ENCODE measurements at places on chromosomes 16 and 17. TPM values are rescaled to one million over a fixed set of nuclear protein-coding genes. Genes with fewer than 3 reads are reported as not detected.

The CES3 gene
- 20.9 TPM for total RNA-seq

DNA sequence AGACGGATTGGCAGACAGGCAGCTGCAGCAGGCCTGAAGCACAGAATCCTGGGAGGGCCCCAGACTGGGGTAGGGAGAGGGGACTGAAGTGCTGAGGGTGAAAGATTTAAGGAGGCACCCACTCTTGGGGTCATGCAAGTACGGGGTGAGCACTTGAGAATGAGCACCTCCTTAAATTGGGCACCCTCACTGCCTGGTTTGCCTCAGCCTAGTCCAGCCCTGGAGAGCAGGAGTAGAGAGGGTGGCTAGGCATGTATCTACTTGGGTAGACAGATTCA, 154.1 kb upstream of the CDC42EP4 start:
- H3K27ac ChIP-seq, result no peak overlapping the region
- H3K4me1 ChIP-seq, result no peaks in the 10 kb centered on the region
- no peak for DNase-seq
- no peaks in the 10 kb centered on the region for H3K27me3 ChIP-seq
- no peaks in the 10 kb centered on the region for H3K36me3 ChIP-seq

DNA sequence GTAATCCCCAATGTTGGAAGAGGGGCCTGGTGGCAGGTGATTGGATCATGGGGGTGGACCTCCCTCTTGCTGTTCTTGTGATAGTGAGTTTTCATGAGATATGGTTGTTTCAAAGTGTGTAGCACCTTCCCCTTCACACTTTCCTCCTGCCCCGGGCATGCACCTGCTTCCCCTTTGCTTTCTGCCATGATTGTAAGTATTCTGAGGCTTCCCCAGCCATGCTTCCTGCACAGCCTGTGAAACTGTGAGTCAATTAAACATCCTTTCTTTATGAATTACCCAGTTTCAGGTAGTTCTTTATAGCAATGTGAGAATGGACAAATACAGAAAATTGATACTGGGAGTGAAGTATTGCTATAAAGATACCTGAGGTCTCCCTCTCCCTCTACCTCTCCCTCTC, 29.4 kb downstream of the RNF112 start:
- no peaks in the 10 kb centered on the region for H3K36me3 ChIP-seq
- peaks cover 12% of the 10 kb centered on the region for H3K4me1 ChIP-seq
- no peak for DNase-seq

The TEX14 gene
- not detected for total RNA-seq

The RAD51C gene
- 38.1 TPM for total RNA-seq

GRCh38 chr16:8396463-8396862, 193.8 kb downstream of the TMEM114 start:
- no peaks in the 10 kb centered on the region for H3K36me3 ChIP-seq
- no peak for DNase-seq
- no peak overlapping the region for H3K4me3 ChIP-seq
- H3K27ac ChIP-seq, result no peak overlapping the region

GRCh38 chr17:27553019-27553511, 77.9 kb upstream of the LGALS9 start:
- DNase-seq, result no peak
- no peaks in the 10 kb centered on the region for H3K4me1 ChIP-seq
- H3K27me3 ChIP-seq, result no peaks in the 10 kb centered on the region

DNA sequence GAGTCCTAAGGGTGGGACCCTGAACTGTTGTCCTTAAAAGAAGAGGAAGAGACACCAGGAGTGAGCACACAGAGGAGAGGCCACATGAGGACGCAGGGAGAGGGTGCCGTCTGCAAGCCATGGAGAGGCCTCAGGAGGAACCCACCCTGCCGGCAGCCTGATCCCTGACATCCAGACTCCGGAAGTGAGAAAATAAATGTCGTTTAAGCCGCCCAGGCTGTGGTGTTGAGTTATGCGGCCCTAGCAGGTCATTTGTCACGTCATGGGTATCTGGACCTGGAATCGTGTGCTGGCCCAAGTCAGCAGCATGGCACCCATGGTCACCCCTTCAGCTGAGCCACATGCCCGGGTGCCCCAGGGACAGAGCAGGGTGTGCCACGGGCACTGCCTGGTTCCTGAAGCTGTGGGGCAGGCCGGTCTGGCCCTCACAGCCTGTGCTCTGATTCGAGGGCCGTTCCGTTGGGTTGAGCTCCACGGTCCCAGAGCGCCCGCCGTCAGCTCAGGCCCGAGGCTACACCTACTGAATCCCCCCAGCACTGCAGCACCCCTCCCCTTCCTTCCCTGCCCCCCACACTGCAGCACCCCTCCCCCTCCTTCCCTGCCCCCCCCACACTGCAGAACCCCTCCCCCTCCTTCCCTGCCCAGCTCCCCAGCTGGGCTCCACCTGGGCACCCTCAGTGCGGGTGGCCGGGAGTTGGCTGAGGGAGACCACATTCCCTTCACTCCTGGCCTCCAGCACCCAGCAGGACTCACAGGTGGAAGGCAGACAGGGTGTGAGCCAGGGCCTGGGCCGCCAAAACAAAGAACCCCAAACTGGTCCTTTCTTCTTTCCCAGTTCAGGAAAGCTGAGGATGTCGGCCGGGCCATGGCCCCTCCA, 2.7 kb upstream of the CCDC57 start:
- no peak overlapping the region for H3K4me3 ChIP-seq
- no peak overlapping the region for H3K27ac ChIP-seq
- no peak for DNase-seq
- H3K4me1 ChIP-seq, result peaks cover 15% of the 10 kb centered on the region
- no peaks in the 10 kb centered on the region for H3K27me3 ChIP-seq

GRCh38 chr16:1610899-1611632, 806 bp downstream of the IFT140 start:
- DNase-seq, result no peak
- peaks cover 30% of the 10 kb centered on the region for H3K4me1 ChIP-seq
- H3K27me3 ChIP-seq, result no peaks in the 10 kb centered on the region
- peak overlapping the region; percentile 55 for H3K4me3 ChIP-seq
- no peak overlapping the region for H3K27ac ChIP-seq

The CIITA gene
- 96.5 TPM for total RNA-seq

GRCh38 chr17:67125417-67125816, 81.1 kb downstream of the CACNG1 start:
- peaks cover 5% of the 10 kb centered on the region for H3K4me1 ChIP-seq
- no peaks in the 10 kb centered on the region for H3K27me3 ChIP-seq
- no peak overlapping the region for H3K27ac ChIP-seq
- no peak overlapping the region for H3K4me3 ChIP-seq

GRCh38 chr16:69182730-69183416, 4.1 kb upstream of the SNTB2 start:
- no peaks in the 10 kb centered on the region for H3K36me3 ChIP-seq
- no peaks in the 10 kb centered on the region for H3K27me3 ChIP-seq
- peaks cover 16% of the 10 kb centered on the region for H3K4me1 ChIP-seq
- H3K27ac ChIP-seq, result no peak overlapping the region
- H3K4me3 ChIP-seq, result no peak overlapping the region

DNA sequence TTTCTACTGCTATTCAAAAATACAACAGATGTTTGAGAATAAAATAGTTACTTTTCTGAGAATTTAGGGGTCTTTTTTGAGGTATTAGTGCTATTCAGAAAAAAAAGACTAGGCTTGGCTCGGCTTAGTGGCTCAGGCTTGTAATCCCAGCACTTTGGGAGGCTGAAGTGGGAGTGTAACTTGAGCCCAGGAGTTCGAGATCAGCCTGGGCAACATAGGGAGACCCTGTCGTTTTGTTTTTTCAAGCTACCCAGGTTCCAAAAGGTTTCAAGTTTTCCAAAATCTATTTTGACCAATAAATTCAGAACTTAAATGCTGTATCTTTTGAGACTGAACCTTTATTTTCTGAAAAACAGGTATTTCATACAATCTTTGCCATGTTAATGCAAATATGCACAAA, 3.2 kb upstream of the ARL6IP1 start:
- H3K27ac ChIP-seq, result peak overlapping the region; percentile 41
- no peak overlapping the region for H3K4me3 ChIP-seq
- peaks cover 23% of the 10 kb centered on the region for H3K36me3 ChIP-seq
- DNase-seq, result no peak
- peaks cover 11% of the 10 kb centered on the region for H3K4me1 ChIP-seq
- H3K27me3 ChIP-seq, result no peaks in the 10 kb centered on the region

The HIC1 gene
- 13.9 TPM for total RNA-seq

DNA sequence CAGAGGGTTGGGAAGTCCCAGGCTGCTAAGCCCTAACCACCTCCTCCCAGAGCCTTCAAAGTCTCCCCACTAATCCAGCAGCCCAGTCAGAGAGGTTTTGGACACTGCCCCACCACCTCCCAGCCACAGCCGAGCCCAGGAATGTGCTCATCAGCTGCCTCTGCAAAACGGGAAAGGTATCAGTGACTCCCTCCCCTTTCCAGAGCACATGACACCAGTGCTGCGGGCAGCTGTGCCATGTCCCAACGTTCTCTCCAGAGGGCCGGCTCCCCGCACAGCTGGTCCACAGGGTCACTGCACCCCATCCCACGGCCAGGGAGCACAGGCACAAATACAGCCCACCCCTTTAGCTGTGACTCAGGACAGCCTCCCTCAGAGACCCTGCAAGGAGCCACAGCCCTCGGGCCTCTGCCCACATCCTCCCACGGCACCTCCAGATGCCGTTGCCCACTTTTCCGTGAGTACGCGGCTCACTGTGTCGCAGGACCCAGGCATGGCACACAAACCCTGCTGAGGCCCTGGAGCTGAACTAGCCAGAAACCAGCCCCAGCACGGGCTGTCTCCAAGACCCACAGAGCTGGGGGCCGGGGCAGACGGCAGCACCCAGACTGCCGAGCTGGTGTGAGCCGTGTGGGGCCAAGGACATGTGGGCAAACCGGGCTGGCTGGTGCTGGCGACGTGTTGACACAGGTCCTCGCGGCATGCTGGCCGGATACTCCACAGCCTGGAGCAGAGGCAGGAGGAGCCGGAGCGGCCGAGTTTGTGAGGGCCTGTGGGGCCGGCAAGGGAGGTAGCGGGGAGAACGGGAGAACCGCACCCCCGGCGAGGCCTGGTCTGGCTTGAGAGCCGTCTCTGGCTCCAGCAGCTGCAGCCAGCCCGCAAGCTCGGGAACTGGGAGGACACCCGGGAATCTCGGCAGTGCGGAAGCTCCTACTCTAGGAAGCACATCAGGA, 6.3 kb upstream of the PPP1R27 start:
- DNase-seq, result no peak
- H3K27me3 ChIP-seq, result no peaks in the 10 kb centered on the region
- no peak overlapping the region for H3K27ac ChIP-seq
- peaks cover 10% of the 10 kb centered on the region for H3K36me3 ChIP-seq
- no peak overlapping the region for H3K4me3 ChIP-seq

The SBK1 gene
- total RNA-seq, result 0.07 TPM

DNA sequence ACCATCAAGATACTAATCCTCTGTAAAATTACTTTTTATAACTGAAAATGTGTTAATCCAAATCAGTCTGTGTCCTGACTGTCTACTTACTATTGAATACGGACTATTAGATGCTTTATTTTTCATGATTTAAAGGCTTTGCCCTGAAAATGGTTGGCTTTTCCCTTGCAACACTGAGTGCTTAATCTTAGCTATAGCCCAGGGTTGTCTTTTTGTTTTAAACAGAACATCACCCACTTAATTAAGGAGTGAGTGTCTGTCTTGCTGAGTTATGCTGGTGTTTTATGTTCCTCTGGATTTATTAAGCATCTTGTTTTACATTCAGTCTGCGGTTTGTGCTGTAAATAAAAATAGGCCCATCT, 11.0 kb downstream of the FTO start:
- peaks cover 59% of the 10 kb centered on the region for H3K4me1 ChIP-seq
- 0 out of 2 replicates have a peak, but pooled peaks cover 3% of the 10 kb centered on the region for H3K36me3 ChIP-seq
- no peak for DNase-seq
- H3K27me3 ChIP-seq, result no peaks in the 10 kb centered on the region

GRCh38 chr17:48102798-48103715, 1.8 kb upstream of the CBX1 start:
- peak; percentile 65 for DNase-seq
- no peaks in the 10 kb centered on the region for H3K36me3 ChIP-seq
- peaks cover 22% of the 10 kb centered on the region for H3K4me1 ChIP-seq
- H3K27me3 ChIP-seq, result no peaks in the 10 kb centered on the region
- H3K4me3 ChIP-seq, result no peak overlapping the region
- H3K27ac ChIP-seq, result no peak overlapping the region

The IKZF3 gene
- total RNA-seq, result 137 TPM

DNA sequence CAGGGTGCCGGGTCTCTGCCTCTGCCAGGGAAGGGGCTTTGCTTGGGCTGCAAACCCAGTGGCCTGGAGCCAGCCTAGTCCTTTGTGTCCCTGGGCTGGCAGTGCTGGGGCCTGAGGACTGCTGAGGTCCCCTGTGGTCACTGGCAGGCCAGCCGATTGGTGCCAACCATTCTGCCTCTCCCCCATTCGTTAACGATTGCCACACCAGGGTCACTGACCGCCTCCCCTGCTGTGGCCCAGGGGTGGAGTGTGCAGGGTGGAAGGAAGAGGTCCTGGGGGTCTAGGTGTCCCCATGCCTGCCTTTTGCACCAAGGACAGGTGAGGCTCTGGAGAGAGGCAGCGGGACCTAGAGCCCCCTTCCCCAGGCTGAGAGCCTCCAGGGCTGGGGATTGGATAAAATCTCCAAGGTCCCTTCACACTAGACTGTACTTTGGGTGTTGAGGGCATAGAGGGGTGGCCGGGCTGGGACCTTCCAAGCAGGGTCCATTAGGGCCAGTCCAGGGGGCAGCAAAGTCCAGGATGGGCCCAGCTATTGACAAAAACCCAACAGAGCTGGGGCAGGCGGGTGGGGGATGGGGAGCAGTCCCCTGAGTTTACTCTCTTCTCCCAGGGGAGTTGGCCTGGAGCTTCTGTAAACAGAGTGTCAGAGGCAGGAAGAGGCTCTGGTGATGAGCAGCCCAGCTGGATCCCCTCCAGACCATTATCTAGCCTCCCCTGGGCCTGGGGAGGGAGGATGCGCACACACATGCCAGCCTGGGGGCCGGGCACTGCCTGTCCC, 1.1 kb downstream of the VASN start:
- peak; percentile 76 for DNase-seq
- H3K36me3 ChIP-seq, result no peaks in the 10 kb centered on the region
- no peaks in the 10 kb centered on the region for H3K27me3 ChIP-seq
- H3K4me3 ChIP-seq, result peak overlapping the region; percentile 69

DNA sequence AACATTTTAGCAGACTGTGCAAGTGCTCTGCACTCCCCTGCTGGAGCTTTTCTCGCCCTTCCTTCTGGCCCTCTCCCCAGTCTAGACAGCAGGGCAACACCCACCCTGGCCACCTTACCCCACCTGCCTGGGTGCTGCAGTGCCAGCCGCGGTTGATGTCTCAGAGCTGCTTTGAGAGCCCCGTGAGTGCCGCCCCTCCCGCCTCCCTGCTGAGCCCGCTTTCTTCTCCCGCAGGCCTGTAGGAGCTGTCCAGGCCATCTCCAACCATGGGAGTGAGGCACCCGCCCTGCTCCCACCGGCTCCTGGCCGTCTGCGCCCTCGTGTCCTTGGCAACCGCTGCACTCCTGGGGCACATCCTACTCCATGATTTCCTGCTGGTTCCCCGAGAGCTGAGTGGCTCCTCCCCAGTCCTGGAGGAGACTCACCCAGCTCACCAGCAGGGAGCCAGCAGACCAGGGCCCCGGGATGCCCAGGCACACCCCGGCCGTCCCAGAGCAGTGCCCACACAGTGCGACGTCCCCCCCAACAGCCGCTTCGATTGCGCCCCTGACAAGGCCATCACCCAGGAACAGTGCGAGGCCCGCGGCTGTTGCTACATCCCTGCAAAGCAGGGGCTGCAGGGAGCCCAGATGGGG, 3.1 kb downstream of the GAA start:
- H3K27me3 ChIP-seq, result no peaks in the 10 kb centered on the region
- H3K4me3 ChIP-seq, result no peak overlapping the region
- peaks cover 17% of the 10 kb centered on the region for H3K4me1 ChIP-seq
- H3K27ac ChIP-seq, result no peak overlapping the region

GRCh38 chr17:50183421-50183994, 17.7 kb downstream of the SGCA start:
- H3K36me3 ChIP-seq, result no peaks in the 10 kb centered on the region
- no peak overlapping the region for H3K27ac ChIP-seq
- no peak for DNase-seq
- H3K27me3 ChIP-seq, result no peaks in the 10 kb centered on the region
- H3K4me3 ChIP-seq, result no peak overlapping the region
- peaks cover 13% of the 10 kb centered on the region for H3K4me1 ChIP-seq
